ENCODE measurements at places on chromosomes 12 and 14. TPM values are rescaled to one million over a fixed set of nuclear protein-coding genes. Genes with fewer than 3 reads are reported as not detected.
A peak's percentile ranks its signal among the peaks of the same experiment; 100 is the strongest.

GRCh38 chr14:71675900-71676287 lies 256.3 kb upstream of the RGS6 start:
- DNase-seq: no peak

The IRF2BPL gene
- 23.7 TPM for total RNA-seq

DNA sequence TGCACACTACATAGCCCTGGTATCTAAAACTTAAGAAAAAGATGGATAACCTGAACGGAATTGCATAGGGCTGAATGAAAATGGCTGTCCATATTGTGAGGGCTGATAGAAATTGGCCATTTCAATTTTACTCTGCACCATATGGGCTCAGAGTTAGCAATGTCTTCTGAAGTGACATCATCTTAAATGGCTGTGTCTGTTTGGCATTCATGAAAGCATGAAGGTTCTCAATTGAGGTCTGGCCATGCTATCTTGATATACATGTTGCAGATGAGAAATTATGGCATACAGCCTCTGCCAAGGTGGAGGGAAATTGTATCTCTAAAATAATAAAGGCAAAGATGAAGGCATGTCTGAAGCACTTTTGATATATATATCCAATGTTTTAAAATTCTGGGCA lies 226.0 kb upstream of the PDE3A start:
- DNase-seq: no peak

DNA sequence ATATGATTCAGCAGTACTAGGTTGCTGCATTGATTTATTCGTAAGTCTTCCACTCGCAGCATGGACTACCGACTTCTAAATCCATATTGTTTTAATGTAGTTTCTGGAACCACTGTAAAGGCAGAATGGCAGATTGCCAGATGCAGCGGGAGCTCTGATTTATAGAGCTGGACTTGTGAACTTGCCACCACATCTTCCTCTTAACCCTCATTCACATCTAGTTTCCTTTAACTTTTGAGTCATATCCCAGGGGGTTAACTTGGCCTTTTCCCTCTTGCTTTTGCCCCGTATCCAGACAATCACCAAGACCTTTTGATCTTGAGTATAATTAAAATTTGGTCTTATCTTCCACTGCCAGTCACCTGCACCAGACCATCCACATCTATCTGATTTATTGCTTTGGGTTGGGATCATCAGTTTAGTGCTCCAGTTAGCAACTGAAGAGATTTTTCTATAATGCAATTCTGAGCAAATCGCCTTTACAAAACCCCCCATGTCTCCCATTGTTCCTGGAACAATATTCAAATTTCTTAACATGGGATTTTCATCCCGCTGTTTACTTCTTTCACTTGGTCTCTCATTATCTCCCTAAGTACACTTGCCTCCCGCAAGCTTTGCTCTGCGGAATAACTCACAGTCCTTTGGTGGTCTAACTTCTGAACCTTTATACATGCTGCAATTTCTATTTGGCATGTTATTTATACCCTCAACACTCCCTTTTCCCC lies 130.5 kb downstream of the ACSS3 start:
- peak; percentile 68 for DNase-seq

The DBX2 gene
- total RNA-seq: not detected

DNA sequence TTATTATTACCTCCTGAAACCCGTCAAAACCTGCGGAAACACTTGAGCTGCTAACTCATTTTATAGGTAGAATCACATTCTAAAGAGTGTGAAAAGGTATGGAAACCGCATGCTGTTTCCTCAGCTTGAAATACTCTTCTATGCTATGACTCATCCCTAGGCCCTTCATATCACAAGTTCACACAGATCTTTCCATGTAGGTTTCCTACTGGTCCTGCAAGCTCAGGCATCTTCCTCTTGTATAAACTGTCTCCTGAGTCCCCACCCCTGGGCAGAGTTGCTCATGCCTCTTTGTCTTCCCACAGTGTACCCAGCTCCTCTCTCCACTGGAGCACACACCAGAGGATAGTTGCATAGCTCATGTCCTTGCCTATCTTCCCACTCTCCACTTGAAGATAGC lies 84.7 kb downstream of the CMAS start:
- no peak for DNase-seq

- no peak for DNase-seq
Measured at GRCh38 chr14:84025106-84026012, 1504.6 kb upstream of the FLRT2 start.

The LRRK2 gene
- 0.35 TPM for total RNA-seq

The ALDH2 gene
- total RNA-seq: 69.5 TPM

DNA sequence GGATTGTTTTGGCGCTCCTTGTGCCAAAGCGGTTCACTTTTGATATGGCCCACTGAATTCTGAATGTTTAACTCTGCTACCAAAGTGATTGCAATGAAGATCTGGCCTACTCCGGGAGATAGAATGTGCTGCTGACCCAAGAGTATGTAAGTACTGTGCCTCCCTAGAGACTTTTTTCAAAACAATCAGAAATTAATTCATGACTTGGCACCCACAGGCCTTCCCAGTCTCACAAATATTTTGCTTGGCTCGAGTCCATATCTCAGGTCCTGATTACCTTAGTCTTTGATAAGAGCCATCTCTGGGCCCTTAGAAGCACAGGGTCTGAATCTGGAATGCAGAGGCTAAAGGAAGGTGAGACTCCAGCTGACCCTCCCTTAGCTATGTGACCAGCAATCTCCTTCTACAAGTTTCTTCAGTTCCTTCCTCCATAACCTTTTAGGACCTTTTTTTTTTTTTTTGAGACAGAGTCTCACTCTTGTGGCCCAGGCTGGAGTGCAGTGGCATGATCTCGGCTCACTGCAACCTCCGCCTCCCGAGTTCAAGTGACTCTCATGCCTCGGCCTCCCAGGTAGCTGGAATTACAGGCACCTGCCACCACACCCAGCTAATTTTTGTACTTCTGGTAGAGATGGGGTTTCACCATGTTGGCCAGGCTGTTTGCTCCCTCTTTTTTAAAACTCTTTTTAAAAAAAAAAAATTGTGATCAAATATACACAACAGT lies 49.5 kb upstream of the METAP2 start:
- DNase-seq: peak; percentile 22

The ACSS3 gene
- total RNA-seq: 0.10 TPM

GRCh38 chr12:104630230-104630670 lies 173.5 kb downstream of the CHST11 start:
- DNase-seq: no peak

DNA sequence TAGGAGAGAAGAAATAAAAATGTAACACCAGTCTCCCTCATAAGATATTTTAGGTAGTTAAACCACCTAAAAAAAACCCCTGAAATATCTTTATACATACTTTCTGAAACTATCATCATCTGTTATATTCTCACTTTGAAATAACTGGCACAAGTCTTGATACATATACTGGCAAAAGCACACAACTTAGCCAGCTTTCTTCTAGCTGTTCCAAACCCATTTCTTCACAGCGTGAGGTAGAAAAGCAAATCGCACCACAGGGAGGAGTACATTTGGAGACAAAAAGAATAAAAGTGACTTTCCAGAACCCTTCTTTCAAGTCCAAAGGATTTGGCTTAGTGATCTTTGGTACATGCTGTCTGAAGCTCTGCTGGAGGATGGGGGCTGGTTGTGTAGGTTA lies 78.5 kb downstream of the RERG start:
- no peak for DNase-seq

The ATF7 gene
- 21.8 TPM for total RNA-seq

- no peak for DNase-seq
Measured at GRCh38 chr12:124411281-124411878, 116.5 kb downstream of the RFLNA start.

DNA sequence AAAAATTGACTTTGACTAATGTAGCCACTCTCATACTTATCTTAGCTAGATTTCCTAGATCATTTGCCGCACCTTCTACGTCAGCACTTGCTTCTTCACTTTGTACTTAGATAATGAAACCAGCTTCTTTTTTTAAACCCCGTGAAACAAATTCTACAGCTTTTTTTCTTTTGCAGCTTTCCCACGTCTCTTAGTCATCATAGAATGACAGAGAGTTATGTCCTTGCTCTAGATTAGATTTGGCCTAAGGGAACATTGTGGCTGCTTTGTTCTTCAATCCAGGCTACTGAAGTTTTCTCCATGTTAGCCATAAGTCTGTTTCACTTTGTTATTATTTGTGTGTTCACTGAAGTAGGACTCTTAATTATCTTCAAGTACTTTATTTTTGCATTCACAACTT lies 94.9 kb downstream of the SLCO1A2 start:
- DNase-seq: no peak

GRCh38 chr14:101062601-101063000 lies 159.1 kb upstream of the RTL1 start:
- no peak for DNase-seq

GRCh38 chr12:130192642-130193345 lies 30.5 kb downstream of the FZD10 start:
- DNase-seq: no peak

DNA sequence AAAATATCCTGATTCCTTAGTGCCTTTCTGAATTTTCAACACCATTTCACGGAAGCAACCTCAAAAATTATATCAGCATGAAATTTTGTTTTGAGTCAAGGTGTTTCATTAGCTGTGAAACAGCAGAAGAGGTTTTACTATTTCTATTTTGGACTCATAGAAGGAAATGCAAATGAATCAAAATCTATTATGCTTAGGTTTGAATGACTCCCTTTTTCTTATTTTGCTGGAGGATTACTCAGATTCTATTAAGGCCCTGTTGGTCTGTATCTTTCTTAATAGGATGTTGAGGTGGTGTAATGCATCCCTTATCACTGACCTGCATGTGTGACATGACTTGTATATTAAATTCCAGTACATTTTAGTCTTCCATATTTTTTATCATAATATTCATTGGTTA lies 165.8 kb downstream of the TMTC2 start:
- no peak for DNase-seq

DNA sequence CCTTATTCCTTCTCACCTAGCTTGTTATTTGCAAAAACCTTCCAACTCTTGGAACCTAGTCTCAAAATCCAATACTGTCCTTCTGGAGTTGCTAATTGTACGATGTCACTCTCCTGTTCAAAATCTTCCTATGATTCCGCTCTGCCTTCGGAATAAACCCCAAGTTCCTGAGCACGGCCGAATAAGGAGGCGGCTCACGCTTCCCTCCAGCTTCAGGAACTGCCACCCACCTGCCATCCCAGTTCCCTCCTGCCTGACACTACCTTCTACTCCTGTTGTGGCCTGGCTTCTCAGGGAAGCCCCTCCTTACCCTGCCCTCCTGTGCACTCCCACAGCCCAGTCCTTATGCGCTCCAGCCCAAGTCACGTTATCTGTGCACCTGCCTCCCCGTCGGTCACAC lies 73.2 kb downstream of the SETD3 start:
- DNase-seq: no peak

The OLR1 gene
- total RNA-seq: 0.64 TPM

DNA sequence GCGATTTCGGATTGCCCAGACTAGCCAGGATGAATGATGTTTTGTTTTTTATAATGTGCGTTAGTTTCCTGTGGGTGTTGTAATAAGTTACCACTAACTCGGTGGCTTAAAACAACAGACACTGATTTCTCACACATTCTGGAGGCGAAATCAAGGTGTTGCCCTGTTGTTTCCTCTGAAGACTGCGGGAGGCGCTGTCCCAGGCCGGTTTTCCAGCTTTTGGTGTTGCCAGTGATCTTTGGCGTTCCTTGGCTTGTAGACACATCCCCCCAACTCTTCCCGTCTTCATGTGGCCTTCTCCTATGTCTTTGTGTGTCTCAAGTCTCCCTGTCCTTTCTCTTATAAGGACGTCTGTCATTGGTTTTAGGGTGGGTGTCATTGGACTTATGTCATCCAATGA lies 267.7 kb downstream of the AACS start:
- no peak for DNase-seq

DNA sequence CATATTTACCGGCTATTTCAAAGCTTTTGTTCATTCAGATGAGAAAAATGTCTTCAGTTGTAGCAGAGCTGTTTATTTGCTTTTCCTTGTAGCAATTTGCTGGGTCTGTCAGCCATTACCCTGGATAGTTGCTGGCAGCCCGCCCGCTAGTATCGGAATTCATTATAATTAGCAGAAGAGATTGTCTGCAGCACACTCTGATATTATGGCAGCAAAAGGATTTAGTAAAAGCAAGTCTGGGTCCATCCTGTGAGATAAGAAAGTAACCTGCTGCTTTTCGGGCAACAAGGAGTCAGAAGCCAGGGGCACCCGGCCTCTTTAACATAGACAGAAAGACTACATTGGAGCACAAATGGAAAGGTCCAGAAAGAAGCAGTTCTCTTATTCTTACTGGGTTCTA lies 6.1 kb upstream of the SLC35E3 start:
- DNase-seq: no peak

DNA sequence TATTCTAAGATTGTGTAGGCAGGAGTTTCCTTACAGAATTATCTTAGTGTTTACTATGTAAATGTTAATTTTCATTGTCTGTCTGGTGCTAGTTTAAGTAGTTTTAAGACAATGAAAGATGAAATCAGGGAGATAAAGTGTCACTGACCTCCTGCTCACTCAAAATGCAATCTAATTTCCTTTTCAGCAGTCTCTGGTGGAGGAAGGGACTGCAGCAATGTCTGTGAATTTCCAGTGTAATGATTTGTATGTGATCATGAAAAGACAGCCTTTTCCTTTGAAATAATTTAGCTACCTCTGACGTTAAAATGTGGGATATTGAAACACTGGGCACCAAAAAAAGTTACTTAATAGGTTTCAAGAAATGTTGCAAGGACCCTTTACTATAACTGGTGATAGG lies 779.7 kb upstream of the FLRT2 start:
- no peak for DNase-seq
